ENCODE measurements at places on chromosomes 2 and 18.

- DNase-seq = no peak
Measured at GRCh38 chr2:127320586-127321275, 26.8 kb upstream of the ERCC3 start.

GRCh38 chr2:134819334-134819733 lies 19.1 kb upstream of the ACMSD start:
- DNase-seq = no peak

DNA sequence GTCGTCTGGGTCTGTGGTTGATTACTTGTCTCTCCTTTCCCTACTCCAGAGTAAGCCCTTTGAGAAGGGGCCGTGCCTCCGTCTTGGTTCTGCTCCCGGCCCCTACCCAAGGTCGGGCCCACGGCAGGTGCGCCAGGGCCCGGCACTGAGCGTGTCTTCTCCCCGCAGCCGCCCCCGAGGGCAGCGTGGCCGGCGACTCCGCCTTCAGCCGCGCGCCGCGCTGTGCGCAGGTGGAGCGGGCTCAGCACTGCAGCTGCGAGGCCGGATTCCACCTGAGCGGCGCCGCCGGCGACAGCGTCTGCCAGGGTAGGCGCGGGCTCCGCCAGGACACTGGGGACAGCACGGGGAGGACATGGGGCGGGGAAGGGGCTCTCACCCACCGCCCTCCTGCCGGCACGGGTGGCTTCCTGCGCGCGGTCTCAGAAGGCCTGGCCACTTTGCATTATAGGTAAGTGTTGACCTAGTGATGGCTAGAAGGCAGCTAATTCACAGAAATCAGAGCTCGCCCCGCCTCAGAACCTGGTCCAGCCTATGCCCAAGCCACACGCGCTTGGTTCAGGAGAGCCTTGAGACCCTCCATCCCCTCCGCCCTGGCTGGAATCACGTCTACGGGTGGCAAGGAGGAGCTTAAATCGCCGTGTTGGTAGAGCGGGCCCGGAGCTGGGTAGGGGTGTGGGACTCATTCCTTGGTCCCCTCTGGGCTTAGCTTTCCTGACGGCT lies 43.5 kb downstream of the FBLN7 start:
- peak; percentile 41 for DNase-seq

- DNase-seq = no peak
Measured at GRCh38 chr2:218020281-218020680, 17.5 kb upstream of the TNS1 start.

- no peak for DNase-seq
Measured at GRCh38 chr18:2912357-2913299, 65.8 kb downstream of the EMILIN2 start.

- DNase-seq = no peak
Measured at GRCh38 chr2:6971502-6971901, 54.3 kb downstream of the RNF144A start.

DNA sequence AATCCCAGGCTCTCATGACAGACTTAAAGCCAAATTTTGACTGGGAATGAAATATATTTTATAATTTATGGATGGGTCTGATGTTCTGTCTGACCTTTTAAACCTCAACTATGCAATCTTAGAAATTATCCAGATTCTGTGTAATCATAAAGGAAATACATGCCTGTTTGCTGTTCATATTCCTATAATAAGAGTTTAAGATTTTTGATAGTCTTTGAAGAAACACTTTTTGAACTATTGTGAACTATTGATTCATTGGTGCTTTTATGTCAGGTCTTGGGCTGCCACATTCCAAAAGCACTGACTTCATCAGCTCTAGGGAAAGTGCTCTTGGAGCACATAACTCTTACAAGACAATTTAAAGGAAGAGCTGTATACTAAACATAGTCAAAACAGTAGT lies 64.2 kb downstream of the CCDC150 start:
- DNase-seq = no peak

DNA sequence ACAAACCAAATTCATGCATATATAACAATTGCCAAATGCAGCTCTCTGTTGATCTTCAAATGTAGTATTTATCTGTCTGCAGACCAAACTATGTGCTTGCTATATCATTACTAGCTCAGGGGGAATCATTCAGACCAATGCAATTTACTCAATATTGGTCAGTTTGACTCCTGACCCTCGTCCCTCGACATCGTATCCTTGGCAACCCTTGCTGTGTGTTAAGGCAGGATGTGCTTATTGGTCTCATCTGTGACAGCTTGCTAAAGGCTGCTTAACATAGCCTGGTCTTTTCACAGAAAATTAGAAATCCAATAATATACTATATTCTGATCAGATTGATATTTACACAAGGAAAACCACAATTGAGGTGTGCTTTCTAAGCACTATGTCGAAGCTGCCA lies 747.1 kb downstream of the GALR1 start:
- DNase-seq = no peak

GRCh38 chr2:25098056-25098455 lies 56.2 kb downstream of the EFR3B start:
- DNase-seq = no peak

DNA sequence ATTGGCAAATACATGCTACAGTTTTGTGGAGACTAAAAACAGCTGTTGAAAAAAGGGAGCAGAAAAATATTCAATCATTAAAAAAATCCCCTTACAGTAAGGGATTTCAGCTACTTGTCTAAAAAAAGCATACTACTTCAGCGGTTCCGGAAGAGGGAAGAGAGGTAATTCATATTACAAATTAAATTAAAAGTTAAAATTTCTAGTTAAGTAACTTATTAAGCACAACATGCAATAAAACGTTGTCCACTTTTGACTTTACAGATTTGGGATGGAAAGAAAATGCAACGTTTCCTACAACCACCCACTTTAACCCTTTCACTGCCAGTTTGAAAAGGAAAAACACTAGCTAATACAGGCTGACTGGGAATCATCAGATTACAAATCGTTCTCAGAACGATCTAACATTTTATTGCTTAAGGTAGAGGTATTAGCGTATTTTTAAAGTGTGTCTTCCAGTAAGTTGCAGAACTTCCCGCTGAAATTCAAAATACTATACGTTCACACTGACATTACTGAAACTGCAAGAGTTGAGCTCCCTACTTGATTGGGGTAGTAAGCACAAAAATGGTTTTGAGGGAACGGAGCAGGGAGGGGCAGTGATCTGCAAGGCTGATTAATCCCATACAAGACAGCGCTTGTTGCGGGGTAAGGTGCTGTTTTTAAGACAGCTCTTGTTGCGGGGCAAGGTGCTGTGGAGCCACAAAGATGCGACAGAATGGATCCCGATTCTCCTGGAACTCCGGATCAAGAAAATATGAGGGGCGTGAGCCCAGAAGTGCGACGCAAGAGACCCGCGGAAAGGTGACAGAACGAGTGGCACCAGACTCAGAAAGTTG lies 743 bp downstream of the HADHA start:
- DNase-seq = no peak

GRCh38 chr2:67572721-67573435 lies 175.7 kb downstream of the ETAA1 start:
- no peak for DNase-seq

DNA sequence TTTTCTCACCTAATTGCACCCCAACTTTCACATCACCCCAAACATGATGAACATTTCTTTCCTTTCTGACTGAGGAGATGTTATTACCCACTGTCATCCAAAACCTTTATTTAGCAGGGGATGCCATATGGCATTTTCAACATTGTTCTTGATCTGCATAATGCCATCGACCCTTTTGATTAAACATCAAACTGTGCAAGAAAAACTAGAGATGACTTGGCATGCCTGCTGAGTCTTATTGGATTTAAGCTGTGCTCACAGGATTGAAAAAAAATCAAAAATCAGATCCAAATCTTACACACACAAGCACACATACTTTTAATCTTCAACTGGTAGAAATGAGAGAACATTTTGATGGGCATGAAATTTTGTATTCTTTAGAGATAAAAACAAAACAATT lies 536.0 kb downstream of the TMX3 start:
- DNase-seq = no peak

DNA sequence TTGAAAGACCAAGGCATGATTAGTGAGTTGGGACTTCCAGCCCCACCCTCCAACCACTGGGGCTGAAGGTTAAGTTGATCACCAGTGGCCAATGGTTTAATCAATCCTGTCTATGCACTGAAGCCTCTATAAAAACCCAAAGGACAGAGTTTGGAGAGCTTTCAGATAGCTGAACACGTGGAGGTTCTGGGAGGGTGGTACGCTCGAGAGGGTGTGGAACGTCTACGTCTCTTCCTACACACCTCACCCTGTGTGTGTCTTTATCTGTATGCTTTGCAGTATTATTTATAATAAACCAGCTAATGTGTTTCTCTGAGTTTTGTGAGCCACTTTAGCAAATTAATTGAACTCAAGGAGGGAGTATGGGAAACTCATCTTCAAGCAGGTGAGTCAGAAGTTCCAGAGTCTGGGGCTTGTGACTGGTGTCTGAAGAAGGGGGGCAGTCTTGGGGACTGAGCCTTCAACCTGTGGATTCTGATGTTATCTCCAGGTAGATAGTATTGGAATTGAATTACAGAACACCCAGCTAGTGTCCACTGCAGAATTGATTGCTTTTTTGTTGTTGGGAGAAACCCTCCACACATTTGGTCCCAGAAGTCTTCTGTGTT lies 20.3 kb downstream of the ACTR3 start:
- peak; percentile 69 for DNase-seq

All from stimulated activated CD8-positive, alpha-beta memory T cell treated with anti-CD3 and anti-CD28 coated beads, Interleukin-7, amount 100 ng/mL, for 4 hours (primary cell).